ENCODE measurements at places on chromosomes 11 and 22.

DNA sequence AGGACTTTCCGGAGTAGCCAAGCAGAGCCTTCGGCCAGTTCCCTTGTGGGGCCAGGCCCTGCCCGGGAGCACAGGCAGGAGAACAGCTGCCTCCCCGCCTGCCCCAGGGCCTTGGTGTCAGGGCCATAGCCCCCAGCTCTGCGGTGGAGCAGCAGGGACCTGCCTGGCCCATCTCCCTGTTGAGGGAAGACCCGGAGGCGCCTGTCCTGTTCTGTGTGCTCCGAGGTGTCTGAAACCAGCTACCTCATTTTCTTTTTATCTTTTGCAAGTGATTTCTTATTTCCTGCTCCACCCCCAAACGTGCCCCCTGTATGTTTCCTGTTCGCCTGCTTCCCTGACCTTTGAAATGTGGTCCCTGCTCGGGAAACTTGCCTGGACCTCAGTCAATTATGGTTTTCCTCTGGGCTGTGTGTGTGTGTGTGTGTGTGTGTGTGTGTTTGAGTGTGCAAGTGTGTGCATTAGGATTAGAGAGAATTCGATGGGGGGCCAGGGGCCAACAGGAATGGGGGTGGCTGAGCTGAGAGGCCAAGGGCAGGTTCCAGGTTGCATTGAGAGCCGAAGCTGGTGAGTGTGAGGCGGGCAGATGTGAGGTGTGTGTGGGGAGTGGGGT, 19.1 kb downstream of the LRP5 start:
- no peak for DNase-seq

DNA sequence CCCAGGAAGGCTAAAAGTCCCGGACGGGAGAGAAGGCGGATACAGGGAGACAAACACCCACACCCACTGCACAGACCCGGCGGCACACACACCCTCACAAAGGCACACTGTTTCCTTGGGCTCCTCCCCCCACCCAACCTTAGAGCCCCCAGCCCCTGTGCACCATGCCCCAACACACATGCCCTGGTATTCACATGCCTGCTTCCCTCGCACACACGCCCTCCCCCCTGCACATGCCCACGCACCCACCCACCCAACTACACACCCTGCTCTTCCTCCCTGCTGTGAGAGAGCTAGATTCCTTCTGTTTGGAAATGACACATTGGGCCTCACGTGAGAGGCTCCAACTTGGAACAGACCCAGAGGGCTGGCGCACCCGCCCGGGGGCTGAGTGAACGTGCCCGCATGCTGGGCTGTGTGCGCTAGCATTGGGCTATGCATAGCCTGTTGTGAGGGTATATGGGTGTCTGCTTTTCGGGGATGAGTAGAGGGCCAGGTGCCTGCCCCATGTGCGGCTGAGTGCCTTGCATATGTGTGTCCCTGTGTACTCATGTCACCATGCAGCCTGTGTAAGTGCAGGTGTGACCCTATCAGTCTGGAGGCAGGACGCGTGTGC, 518 bp upstream of the CHRM1 start:
- DNase-seq: no peak

GRCh38 chr11:88697139-88697538, 359.6 kb upstream of the CTSC start:
- no peak for DNase-seq

DNA sequence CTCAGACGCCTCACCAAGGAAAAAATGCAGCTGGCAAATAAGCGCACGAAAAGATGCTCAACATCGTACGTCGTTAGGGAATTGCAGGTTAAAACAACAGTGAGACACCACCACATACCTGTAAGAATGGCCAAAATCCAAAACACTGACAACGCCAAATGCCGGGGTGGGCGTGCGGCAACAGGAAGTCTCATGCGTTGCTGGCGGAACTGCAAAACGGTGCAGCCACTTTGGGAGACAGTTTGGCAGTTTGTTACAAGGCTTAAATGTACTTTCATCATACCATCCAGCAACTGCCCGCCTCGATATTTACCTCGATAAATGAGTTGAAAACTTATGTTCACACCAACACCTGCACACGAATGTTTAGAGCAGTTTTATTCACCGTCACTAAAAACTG, 7.5 kb upstream of the CTSD start:
- no peak for DNase-seq

DNA sequence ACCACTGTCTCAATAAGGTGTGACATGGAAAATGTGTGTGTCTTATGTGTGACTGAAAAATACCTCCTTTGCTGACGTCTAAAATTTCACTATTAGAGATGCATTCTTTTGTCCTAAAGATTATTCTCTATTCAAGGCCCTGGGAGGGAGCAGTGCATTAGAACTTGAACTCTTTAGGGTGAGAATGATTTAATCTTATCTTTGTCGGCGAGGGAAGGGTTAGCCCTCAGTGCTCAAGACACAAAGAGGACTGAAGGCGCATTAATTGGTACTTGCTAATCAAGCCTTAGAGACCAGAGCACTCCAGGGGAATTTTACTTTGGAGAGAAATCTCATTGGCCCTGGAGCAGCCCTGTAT, 29.8 kb upstream of the PLET1 start:
- no peak for DNase-seq

DNA sequence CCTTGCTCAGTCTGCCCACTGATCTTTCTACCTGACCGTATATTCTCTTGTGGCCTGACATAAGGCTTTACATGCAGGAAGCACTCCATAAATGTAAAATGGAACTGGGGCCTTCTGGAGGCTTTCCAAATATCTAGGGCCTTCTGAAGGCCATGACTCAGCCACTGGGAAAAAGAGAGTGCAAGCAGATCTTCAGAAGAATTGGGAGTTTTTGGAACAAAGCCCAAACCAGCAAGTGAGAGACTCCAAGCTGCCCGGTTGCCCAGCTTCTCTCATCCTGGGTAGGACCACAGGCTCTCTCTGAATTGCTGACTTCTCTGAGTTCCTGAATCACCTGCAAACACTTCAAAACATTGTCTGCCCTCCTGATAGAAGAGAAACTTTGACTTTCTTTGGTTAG, 107.9 kb upstream of the BMAL1 start:
- no peak for DNase-seq

DNA sequence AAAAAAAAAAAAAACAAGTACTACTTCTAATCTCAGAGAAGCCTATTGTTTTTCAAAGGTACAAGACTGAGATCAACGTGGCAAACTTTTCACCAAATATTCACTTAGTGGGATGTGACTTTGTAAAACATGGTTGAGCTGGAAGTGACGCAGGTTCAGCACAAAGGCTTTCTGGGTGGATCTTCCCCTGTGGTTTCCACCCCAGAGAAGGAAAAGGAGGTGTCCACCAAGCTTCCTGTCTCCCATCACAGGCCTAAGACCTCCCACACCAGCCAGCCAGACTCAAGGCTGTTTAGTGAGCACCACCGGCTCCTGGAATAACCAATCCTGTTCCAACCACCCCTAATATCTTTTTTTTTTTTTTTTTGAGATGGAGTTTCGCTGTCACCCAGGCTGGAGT, 5.7 kb downstream of the TMEM184B start:
- no peak for DNase-seq

DNA sequence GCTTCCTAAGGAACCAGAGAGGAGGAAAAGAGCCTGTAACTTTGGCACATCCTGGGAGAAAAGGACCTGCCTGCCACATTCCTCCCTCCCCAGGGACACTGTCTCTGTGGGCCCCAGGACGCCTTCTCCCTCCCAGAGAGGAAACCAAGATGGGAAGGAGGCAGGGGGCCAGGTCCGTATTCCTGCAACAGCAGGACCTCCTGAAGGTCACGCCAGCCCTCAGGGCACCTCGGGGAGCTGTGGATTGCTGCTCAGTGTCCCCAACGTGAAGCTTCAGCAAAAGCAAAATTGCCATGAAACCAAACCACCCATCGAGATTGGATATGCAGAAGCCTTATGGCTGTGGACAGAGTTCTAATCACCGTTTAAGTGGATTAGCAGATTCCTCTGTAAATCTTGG, 86.7 kb downstream of the ARHGAP8 start:
- DNase-seq: no peak

GRCh38 chr11:47234669-47235100, 13.9 kb downstream of the ACP2 start:
- no peak for DNase-seq

GRCh38 chr11:130512662-130513061, 64.2 kb downstream of the ADAMTS15 start:
- DNase-seq: no peak

- no peak for DNase-seq
Observed at GRCh38 chr11:20874358-20874757, 205.0 kb downstream of the NELL1 start.

DNA sequence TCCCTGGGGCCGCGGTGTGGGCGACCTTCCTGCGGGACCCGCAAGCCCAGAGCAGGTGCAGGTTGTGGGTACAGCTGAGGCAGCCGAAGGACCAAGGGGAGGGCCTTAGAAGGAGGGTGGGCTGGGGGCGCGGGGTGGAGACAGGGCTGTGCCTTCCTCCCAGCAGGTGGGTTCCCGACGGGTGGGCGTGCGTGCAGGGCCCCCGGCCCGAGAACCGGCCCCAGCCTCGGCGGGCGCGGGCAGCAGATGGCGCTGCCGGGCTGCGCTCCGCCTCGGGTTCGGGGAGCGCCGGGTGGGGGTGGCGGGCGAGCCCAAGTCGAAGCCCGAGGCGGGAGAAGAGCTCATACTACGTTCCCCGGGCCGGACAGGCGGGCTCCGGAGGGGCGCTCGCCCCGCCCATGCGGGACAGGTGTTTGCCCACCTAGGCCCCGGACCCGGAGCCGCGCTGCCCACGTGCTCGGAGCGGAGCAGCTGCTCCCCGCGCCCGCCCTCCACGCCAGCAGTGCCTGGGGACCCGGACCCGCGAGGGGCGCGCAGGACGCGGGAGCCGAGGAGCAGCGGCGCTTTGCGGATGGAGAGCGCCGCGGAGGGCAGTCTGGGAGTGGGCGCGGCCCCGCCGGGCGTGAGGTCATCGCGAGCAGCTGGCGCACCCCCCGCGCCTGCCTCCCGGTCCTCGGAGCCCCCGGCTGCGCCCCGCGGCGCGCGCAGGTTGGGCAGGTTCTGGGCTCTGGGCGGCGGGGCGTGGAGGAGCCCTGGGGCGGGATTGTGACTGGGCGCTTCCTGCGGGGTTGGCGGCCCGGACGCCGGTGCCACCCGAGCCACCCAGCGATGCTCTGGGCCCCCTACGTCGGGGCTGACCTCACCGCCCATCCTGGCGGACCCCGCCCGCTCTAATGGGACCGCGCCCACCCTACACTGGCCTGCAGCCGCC, 25.3 kb downstream of the DUSP8 start:
- no peak for DNase-seq

- DNase-seq: no peak
Observed at GRCh38 chr11:109853156-109853776, 239.9 kb upstream of the ZC3H12C start.

DNA sequence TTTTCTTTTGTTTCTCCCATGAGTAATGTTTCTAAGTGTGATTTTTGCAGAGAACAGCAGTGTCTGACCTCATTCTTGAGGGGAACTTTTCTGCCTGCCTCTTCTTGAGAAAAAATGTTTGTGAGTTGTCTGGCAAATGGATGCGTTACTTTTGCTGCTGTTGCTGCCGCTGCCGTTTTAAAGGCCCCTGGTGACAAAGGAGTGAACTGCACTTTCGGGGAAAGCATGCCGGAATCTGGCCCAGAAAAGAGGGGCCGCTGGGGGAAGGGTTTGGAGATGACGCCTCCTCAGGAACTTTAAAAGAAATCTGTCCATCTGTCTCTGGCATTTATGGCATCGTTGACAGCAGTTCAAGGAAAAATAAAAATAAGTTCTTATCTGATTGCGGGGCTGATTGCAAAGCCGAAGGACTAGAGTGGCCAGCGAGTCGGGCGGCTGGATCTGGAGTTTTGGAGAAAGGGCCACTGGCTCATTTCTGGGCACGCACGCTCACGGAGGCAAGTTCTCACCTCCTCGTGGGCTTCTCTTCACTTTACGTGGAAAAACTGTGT, 16.5 kb downstream of the ZBTB16 start:
- no peak for DNase-seq

DNA sequence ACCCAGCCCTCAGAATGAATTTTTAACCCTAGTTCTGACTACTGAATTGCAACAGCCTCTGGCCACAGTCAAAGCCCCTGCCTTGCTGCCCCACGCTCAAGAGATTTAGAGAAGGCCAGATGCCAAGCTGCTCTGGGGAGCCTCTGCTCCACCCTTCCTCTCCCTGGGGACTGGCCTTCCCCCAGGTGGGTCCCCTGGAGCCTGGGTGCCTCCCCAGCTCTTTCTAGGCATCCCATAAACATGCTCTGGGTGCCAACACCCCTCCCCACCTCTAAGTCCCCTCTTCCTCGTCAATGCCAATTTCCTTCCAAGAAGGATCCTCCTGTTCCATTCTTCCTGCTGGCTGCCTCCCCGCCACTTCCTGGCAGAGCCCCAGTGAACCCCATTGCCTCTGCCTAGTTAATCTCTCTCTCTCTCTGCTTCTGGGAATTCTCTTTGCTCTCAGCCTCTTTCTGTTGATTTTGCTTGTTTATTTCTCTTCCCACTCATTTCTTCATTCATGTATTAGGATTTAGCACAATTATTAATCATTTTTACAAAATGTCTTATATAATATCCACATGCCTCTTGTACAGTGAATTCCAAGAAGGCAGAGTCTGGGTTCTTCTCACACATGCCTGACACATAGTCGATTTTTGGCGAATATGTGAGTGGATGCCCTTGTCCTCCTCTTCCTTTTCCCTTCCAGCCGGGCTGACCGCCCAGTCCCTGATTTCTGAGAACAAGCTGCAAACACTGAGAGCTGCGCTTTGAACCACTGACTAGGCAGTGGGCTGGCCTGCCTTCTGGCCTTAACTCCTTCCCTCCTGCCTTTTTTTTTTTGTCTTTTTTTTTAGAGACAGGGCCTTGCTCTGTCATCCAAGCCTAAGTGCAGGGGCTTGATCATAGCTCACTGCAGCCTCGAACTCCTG, 17.5 kb downstream of the UQCR10 start:
- DNase-seq: no peak

- no peak for DNase-seq
Observed at GRCh38 chr11:83285151-83285770, 906 bp downstream of the CCDC90B start.

GRCh38 chr11:123590296-123590912, 64.0 kb downstream of the SCN3B start:
- DNase-seq: no peak

- DNase-seq: no peak
Observed at GRCh38 chr22:38030311-38031133, 26.7 kb upstream of the PICK1 start.

DNA sequence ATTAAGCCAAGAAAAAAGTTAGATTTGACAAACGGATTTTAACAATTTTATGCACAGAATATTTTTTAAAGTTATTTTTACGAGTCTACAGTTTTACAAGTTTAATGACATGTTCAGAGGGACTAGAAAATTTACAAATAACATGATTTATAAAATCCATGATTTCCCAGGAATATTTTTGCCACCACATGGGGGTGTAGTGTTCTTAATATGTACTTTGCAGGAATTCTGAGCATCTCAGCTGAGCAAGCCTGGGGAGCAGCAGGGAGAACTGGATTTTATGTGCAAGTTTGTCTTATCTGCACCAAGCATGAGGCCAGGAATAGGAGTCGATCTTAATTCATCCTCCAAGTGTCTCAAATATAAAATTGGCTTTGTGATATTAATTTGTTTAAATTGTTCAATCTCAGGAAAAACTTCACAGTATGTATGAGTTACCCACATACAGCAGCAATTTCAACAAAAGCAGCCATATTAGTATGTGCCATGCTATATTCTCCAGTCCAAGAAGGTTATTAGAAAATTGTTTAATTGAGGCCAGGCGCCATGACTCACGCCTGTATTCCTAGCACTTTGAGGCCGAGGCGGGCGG, 826.3 kb downstream of the DLG2 start:
- DNase-seq: no peak

Data from stimulated activated CD8-positive, alpha-beta memory T cell treated with anti-CD3 and anti-CD28 coated beads, Interleukin-15, amount 100 ng/mL, for 24 hours (primary cell).